ENCODE measurements at places on chromosomes 6 and 20.

GRCh38 chr20:50498071-50498776, 12.0 kb upstream of the PTPN1 start:
- no peak for DNase-seq

DNA sequence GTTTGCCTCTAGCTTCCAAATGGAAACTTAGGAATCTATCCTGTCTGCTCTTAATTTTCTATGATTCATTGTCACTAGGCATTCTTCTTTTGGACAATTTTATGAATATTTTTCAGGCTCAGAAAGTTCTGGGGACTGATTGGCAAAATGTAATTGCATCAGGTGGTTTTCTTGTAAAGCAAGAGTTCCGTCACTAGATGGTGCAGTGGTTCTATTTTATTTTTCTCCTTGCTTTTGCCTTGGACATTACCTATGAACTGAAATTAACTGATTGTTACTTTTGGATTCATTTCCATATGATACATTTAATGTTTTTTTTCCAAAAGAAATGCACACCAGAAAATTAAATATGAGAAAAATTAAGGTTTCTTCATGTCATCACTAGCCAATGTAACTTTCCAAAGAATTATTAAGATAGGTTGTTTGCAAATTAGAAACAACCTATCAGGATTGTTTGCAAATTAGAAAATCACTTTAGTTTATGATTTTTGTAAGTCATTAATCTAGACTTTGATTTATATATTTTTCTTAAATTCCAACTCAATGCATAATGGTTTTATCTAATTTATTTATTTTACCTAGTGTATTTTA, 48.0 kb downstream of the TMEM170B start:
- peak; percentile 46 for DNase-seq

- no peak for DNase-seq
Observed at GRCh38 chr6:56483929-56484328, 158.8 kb downstream of the DST start.

DNA sequence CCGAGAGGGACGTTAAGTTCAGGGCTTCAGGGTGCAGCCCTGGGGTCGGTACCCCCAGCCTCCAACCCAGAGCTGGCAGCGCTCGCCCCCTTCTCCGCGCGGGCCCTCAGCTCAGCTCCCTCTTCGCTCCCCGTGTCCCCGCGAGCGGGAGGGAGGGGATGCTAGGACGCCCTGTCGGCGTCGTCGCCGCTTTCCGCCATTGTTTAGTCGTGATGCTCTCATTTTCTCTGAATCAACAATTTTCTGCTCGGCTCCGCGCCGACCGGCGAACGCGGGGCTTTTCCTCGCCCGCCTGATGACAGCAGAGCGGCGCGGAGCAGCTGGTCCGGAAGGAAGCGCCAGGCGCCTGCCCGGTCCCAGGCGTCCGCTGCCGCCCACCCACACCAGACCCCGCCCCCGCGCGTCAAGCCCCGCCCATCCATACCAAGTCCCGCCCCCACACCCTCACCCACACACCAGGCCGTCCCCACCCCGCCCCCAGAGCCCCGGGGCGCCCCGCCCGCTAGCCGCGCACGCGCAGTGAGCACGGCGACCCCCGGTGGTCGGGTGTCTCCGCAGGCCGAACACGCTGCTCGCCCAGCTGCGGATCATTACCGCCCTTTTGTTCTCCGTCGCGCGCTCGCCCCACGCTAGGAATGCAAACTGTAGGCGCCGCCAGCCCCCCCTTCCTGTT, 50.1 kb upstream of the SLC32A1 start:
- no peak for DNase-seq

GRCh38 chr20:24820345-24820744, 128.7 kb upstream of the CST7 start:
- no peak for DNase-seq

- peak; percentile 28 for DNase-seq
Observed at GRCh38 chr6:152897807-152898399, 84.9 kb downstream of the FBXO5 start.

- no peak for DNase-seq
Observed at GRCh38 chr6:26414281-26414680, 12.2 kb downstream of the BTN3A1 start.

DNA sequence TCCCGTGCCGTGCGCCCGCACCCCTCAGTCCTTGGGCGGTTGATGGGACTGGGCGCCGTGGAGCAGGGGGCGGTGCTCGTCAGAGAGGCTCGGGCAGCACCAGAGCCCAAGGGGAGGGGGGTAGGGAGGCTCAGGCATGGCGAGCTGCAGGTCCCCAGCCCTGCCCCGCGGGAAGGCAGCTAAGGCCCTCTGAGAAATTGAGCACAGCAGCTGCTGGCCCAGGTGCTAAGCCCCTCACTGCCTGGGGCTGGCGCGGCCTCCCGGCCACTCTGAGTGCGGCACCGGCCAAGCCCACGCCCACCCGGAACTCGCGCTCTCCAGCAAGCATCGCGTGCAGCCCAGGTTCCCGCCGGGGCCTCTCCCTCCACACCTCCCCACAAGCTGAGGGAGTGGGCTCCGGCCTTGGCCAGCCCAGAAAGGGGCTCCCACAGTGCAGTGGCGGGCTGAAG, 16.4 kb downstream of the SOX4 start:
- no peak for DNase-seq

GRCh38 chr20:15854911-15855310, 718.3 kb downstream of the KIF16B start:
- no peak for DNase-seq

DNA sequence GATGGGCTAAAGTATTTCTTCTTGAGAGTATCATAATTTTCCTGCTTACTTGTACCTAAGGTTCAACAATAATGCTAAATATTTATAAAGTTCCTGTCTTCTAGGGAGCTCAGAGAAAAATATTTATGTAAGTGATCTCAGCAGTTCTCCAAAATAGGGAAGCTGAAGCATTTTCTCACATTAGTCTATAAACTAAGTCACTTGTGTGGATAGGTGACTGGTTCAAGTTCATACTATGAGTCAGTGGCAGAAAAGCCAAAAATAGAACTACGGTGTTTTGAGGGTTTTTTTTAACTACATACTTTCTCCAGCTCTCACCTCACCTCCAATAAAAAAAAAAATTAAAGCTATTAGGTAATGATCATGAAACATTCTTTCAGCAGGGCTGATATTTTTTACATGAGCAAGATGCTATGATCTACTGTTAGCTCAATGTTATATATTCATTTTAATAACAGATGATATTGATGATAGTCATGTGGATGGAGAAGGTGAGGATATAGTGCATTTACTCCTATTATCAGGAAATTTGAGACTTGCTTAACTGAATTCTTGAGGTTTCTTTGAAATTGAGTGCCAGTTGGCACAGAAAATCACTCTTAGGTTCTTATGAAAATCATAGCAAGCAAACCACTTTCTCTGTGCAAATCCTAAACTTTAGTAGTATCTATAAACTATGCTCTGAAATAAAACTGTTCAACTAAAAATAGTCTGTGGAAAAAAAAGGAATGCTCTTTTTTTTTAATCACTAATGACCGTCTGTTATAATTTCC, 4.1 kb upstream of the MOXD1 start:
- no peak for DNase-seq

- DNase-seq: no peak
Observed at GRCh38 chr6:105211831-105212230, 32.0 kb upstream of the POPDC3 start.

- DNase-seq: no peak
Observed at GRCh38 chr6:162387718-162388382, 339.7 kb downstream of the PRKN start.
